ENCODE measurements at places on chromosomes 13 and 19.

- no peak for DNase-seq
These were observed 2711.5 kb upstream of the PCDH20 start for GRCh38 chr13:64127192-64127591.

DNA sequence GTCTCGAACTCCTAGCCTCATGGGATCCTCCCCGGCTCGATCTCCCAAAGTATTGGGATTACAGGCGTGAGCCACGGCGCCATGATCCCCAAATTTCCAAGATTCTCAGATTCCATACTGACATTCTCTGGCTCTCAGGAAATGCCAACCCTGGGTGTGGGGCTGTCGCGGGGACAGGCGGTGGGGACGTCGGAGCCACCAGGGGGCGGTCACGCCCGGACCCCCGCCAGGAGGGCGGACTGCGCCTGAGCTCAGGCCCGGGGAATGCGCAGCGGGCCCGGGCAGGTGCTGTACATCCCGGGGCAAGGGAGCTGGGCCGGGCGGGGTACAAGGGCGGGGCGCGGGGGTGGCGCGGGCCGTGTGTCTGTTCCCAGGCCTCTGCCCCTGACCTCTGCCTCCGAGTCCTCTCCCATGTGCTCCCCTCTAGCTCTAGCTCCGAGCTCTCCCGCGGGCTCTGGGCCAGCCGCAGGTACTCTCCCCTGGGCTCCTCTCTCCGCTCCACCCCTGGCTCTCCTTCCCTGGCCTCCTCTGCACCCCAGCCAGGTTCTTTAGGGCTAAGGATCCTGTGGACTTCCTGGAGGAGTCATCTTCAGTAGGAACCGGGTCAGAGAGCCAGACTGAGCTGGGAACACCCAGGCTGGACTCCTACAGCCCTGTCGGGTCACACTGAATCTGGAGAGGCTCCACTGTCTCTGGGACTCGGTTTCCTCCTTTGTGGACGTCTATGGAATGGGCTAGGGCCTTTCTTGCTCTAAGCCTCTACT, 2.4 kb downstream of the PPP1R13L start:
- peak; percentile 72 for DNase-seq

- DNase-seq, result no peak
These were observed 10.3 kb downstream of the GJB6 start for GRCh38 chr13:20221772-20222171.

- no peak for DNase-seq
These were observed 5.4 kb downstream of the LMTK3 start for GRCh38 chr19:48506138-48506733.

DNA sequence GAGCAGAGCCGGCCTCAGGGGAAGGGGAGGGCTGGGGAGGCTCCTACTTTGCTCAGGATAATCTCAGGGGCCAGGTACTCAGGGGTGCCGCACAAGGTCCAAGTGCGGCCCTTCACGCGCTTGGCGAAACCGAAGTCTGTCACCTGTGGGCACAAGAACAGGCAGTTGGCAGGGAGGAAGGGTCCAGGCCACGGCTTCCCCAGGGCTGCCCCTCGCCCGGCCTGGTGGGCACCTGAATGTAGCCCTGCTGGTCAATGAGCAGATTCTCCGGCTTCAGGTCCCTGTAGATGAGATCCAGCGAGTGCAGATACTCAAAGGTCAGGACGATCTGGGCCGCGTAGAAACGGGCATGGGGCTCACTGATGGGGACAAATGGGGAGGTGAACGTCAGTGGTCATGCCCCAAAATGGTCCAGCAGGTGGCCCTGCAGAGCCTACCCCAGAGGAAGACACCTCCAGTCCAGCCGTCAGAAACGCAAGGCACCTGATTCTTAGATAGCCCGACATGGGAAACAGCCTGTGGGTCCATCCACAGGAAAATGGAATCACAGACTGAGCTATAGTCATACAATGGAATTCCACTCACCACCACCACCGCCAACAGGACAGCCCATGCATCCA, 7.1 kb upstream of the SAMD1 start:
- DNase-seq, result no peak

DNA sequence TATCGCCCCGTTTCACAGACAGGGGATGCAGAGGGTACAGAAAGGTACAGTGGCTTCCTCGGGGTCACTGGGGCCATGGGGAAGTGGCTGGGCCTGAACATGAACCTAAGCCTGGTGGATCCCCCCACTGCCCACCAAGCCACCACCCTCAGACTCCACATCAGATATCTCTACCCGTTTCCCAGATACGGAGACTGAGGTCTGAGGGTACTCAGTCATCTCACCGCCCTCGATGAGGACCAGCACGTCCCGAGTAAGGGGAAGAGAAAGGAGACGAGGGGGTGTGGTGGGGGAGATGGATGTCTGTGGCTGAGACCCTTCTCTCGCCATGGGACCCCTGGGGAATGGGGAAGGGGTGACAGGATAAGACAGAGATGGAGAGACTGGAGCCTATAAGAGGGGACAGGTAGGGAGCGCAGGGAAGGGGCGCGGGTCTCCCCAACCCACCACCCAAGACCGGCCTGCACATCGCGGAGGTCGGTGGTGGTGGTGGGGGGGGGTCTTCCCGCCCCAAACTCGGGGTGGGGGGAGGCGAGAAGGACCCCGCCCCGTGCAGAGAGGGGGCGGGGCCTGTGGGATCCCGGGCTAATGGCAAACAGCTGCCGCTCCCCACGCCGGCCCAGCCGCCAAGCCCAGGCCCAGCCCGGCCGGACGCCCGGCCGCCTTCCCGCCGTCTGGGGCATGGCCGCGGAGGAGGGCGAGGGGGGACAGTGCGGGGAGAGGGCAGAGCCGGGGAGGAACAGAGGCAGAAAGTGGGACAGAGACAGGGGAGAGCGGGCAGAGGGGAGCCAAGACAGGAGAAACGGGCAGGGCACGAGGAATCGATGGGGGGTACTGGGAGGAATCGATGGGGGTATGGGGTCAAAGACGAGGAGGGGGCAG, 698 bp downstream of the KANK2 start:
- no peak for DNase-seq

DNA sequence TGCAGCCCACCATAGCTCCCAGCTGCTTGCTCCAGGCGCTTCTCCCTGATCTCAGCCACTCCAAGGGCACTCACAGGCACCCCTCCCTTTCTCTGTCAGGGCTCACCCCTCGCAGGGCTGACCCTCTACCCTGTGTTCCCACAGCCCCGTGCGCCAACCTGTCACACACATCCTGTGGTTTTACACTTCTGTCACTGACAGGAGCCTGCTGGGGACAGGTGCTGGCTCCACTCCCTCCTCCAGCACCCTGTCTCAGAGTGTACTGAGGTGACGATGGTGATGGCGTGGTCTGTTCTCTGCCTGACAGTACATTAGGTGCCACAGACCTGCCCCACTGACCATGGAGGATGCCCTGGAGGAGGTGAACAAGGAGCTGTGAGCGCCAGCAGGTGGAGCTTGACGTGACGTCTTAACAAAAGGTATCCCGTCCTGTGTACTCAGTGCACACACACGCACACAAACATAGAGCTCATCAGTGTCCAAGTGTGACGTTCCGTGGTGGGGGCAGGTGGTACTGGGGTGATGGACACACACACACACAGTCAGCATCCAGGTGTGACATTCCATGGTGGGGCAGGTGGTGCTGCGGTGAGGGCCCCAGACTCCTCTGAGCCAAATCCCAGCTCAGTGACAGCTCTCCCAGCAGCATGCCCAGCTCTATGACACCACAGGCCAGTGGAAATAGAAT, 20.9 kb downstream of the C19orf44 start:
- no peak for DNase-seq

GRCh38 chr19:37506387-37507166, at the start of gene ZNF793:
Gene ZNF793 (plus strand): TSS chr19:37506939. CDS start chr19:37523440, 16,501 bp downstream.
- peak; percentile 94 for DNase-seq

GRCh38 chr19:49421039-49421877, 2.0 kb downstream of the PTH2 start:
- peak; percentile 52 for DNase-seq

DNA sequence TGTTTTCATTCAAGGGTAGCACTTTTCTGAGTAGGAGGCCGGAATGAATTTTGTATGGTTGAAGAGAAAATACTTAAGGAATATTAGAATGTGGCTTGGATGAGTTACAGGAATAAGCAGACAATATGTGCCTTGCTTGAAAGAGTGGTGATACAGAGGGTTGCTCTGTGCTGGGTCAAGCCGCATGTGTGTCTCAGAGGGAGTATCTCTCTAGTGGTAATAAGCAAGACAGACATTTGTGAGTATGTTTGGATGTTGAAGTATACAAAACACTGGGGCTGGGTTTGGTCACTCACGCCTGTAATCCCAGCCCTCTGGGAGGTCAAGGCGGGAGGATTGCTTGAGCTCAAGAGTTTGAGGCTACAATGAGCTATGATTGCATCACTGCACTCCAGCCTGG, 103.9 kb downstream of the LMO7 start:
- DNase-seq, result no peak

- no peak for DNase-seq
These were observed 1437.6 kb downstream of the UQCRFS1 start for GRCh38 chr19:27775395-27775794.

DNA sequence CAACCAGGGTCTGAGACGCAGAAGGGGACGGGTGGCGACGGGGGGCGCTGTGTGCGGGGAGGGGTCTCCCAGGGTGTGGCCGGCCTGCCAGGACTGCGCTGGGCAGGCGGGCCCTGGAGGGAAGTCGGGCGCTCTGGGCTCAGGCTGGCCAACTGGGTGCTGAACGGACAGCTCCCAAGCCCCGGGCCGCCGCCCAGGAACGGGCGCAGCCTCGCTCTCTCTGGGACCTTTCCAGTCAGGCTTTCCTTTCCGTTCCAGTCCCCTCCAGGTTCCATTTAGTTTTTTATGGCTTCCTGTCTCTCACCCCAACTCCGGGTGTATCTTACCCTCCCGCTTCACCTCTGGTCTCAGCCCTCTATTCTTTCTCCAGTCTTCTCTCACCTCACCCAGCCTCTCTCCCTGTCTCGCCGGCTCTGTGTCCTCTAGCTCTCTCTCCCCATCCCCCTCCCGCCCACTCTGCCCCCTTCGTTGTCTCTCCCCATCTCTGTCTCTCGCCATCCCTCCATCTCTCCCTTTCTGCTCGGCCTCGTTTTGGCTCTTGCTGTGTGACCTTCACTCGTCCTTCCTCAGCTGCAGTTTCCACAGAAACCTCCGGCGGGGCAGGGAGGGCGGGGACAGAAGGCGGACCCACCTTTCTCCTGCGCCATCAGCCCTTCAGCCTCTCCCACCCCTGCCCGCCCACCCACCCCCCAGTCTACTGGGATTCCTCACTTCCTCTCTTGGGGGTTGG, 3.3 kb upstream of the ATP1A3 start:
- peak; percentile 53 for DNase-seq

DNA sequence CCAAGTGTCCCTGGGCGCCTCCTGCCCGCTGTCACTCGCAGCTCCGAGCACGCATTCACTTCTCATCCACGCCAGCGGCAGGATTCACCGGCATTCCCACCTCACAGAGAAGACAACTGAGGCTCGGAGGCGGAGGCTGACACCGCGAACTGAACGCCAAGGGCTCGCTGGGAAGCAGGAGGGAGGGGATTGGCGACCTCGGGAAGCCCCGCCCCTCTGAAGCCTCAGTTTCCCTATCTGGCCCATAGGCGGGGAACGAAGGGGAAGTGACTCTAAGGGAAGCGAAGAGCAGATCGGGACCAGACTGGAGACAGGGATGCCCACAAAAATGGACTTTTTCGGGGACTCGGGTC, 256 bp downstream of the MICOS13 start:
- no peak for DNase-seq

DNA sequence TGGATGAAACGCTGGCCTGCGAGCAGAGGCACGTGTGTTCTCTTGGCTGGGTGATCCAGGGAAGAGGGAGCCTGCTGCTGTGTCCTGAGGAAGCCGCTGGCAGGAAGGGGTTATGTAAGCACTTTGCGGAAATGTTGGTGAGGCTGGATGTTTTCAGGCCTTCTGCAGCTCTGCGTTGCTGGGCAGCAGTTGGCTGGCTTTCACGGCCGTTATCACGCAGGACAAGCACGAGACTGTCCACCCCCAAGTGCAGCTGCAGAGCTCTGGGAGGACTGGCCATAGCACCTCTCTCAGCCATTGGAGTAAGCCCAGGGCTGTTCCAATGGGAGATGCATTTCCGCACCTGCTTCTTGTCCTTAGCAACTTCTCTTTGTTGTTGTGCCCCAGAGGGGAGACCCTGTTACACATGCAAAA, 146.9 kb upstream of the SOX21 start:
- peak; percentile 16 for DNase-seq
